ENCODE measurements at places on chromosomes 12 and 14.

DNA sequence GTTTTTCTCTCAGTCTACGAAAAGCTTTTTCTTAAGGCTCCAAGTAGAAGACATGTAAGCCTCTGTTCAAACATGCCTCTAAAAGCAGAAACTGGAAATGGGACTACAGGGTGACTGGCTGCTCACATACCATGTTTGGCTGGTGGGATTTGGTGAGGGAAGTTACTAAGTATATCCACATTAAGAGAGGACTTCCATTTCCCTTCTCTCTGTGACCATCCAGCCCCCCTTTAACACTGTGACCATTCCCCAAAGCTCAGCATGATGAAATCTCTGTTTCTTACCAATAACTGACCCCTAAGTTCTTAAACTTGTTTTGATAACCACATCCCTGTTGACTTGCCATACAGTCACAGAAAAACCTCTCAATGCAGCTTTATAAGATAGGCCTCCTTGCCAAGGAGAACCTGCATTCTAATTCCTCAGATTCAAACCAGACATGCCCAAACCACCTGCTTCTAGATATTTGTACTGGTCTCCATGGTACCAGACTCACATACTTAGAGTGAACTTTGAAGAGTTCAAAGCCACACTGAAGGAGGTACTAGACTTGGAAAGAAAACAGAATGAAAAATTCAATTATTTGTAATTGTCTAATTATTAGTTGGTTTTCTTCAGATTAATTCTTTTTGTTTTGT lies 102.2 kb downstream of the VEZT start:
- ATAC-seq: peak; percentile 67

DNA sequence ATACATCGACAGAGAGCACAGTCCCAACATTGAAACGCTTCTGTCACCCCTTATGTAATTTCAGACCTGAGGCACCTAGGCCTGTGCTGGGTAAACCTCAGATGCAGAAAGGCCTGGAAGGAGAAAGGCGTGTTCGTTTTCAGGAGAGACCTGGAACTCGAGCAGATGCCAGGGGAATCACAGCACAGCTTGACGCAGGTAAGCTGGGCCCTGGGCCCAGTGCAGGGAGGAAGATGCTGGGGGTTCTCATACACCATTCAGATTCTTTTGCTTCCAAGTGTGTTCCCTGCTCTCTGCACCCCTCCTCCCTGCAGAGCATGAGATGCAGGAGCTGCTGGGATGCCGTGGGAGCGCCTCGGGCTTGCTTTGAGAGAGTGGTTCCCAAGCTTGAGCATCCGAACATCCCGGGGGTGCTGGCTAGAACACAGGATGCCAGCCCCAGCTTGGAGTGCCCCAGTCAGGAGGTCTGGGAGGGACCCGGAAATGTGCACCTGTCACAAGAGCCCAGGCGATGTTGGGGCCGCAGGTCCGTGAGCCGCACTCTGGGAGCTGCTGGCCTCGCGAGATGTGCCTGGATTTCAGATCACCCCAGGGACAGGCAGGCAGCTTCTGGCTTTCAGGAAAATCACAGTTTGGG lies 35.9 kb downstream of the FZD10 start:
- no peak for ATAC-seq

DNA sequence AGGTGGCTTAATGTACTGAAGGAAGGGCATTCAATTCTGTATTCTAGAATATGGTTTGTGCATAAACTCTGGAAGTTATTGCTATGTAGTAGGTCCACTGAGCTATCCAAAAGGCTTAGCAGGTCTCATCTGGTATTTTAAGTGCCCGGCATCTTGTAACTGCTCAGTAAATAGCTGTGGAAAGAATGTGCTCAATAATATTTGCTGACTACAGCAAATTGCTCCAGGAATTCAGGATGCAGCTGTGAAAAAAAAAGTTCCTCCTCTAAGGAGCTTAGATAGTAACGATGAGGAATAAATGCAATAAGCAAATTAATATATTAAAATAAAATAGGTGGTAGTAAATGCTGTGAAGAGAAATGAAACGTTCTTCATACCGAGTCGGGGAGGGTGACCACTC lies 857.1 kb downstream of the AACS start:
- ATAC-seq: no peak

DNA sequence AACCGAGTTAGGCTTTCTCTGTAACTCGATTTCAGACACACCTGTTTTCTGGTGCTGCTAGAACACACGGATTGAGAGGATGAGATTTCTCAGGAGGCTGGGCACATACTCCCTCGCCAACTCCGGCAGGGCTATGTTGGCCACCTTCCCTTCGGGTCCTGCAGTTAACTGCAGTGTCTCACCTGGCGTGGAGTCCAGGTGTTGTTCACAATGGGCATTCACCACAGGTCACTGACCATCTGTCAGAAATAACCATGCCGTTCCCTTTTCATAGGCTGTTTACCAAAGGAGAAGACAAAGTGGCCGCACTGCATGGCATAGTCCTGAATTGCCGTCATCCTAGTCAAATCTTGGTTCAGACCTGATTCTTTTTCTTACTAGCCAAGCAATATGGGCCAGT lies 5.5 kb upstream of the KCNH3 start:
- no peak for ATAC-seq

DNA sequence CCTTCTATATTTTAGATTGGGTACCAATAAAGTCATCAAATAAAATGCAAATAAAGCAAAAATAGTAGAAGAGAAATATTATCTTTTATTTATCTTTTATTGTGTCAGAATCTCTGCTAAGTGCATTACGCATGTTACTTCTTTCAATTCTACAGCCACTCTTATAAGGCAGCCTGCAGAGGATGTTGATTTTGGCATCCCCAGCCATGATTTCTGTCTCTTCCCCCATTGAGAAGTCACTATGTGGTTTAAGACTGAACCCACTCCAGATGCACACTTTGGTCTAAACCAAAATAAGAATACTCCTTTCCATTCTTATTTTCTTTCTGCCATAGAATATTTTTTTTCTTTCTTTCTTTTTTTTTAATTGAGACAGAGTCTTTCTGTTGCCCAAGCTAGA lies 56.0 kb upstream of the ACSS3 start:
- no peak for ATAC-seq

DNA sequence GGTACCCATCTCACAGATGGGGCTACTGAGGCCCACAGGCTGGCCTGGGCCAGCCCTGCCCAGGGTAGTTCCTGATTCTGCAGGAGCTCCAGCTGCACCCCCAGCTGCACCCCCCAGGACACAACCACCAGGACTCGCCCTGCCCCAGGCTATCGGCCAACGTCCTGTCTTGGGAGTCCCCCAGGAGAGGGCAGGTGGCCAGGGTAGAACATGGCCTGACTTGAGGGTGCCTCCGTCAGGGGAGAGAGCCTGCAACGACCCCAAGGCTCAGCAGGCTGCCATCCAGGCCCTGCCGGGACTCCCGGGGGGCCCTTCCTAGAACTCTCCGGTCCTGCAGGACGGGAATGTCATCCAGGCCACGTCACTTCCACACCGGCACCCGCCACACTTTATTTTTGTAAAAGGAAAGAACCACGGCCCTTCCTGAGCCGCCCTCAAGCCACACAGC lies 15.8 kb downstream of the JAG2 start:
- ATAC-seq: no peak

DNA sequence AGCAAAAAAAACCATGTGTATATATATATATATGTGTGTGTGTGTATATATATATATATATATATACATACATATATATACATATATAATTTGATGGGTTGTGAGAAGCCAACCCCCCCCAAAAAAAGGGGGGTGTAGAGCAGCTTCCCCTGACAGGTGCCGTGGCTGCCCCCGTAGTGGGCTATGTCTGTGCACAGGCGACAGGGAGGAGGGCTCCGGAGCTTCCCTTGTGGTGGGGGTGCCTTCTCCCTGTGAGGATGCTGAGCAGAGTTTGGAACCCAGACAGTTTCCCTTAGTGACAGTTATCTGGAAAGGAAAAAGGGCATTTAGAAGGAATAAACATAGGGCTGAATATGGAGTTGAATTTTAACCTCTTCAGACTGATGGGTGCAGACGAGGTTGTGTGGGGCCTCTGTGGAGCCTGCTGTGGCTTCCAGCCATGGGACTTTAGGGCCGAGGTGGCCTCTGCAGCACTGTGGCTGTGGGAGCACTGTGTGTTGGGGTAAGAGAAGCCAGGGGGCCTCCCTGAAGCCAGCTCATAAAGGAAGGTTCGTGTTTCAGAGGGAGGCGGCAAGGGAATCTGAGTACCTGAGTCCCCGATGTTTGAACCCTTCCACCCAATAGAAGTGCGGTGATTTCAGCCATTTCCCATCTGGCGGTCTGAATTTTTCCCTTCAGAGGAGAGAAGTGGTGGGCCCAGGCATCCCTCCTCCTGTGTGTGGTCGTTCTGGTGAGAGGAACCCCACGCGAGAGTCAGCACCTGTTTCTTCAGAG lies 19.8 kb downstream of the XRCC3 start:
- no peak for ATAC-seq

GRCh38 chr12:115623275-115623674 lies 654.2 kb downstream of the MED13L start:
- no peak for ATAC-seq

DNA sequence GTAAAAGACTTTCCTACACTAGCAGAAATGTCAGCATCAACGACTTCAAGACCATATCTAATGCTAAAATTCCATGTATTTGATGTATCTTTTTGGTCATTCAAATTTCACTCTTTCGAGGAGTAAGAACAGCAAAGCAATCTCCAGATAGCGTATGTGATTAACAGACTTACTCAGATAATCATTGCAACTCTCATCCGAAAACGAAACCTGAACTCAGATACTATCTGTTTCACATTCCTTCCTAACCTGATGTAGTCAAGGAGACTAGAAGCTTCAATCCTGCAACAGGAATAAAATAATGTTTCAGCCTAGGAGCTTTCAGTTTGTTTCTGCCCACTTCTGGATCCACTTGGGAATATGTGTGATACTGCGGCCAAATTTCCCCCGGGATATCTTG lies 286.3 kb downstream of the NUAK1 start:
- ATAC-seq: no peak

DNA sequence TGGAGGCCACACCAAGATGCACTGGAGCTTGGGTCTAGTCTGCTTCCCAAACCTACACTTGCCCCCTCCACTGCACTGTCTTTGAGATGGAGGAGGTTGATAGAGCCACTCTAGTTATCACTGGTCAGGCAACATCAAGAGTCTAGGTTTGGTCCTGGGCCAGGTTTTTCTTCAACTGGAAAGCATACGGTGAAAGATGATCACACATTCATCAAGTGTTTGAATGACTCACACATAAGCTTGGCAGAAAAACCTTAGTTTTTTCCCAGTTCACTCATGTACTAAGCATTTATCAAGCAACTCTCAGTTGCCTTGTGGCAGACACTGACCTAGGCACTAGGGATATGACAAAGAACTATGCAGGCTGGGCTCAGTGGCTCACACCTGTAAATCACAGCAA lies 84.5 kb downstream of the PLEKHG3 start:
- peak; percentile 90 for ATAC-seq

DNA sequence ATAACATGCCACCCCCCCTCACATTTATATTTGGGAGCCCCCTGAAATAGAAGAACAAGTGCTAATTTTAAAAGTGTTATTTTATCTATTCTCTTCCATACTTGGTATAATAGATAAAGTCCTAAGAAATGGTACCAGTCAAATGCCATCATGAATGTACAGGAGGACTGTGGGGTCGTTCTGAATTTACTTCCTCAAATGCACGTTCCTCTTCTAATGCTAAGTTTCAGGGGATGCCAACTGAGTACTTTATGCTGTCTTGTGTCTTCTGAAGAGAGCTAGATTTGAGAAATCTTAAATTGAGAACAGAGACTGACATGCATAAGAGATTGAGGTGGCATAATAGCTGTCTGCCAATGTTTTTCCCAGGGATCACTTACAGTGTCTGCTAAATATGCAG lies 59.0 kb downstream of the CFAP54 start:
- no peak for ATAC-seq

- no peak for ATAC-seq
Measured at GRCh38 chr12:69168828-69169227, 70.5 kb upstream of the CPSF6 start.

DNA sequence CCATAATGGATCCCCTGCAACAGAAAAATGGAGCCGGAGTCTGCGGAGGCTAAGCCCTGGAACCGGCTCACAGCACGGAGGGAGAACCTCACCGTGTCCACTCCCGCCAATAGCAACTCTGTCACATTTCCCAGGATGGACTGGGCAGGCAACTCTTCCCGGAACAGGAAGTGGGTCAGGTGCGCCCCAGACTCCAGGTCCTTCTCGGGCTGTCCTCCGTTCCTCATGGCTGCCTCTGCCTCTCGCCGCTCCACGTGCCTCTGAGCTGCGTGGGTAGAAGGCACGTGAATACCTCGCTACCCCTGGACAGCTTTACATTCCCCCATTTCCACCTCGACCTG lies 2.2 kb downstream of the CYP27B1 start:
- no peak for ATAC-seq

- no peak for ATAC-seq
Measured at GRCh38 chr12:29026419-29026818, 122.7 kb upstream of the FAR2 start.

GRCh38 chr14:53979747-53980642 lies 23.4 kb upstream of the BMP4 start:
- ATAC-seq: no peak

DNA sequence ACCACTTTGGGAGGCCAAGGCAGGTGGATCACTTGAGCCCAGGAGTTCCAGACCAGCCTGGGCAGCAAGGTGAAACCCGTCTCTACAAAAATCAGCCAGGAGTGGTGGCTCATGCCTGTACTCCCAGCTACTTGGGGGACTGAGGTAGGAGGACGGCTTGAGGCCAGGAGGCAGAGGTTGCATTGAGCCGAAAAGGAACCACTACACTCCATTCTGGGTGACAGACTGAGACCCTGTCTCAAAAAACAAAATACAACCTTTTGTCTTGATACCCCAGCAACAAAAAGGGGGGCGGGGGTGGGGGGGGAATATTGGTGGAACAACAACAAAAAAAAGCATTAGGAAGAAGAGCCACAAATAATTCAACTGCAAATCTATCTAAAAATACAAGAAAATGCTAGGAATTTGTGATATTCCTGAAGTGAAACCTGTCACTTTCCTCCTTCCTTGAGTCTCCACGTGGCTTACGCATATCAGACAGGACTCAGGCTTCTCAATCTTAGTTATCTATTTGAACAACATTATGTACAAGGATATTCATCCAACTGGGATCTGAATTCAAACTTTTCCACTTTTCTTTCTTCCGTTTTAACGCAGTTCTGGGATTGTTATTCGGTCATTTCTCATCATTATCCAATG lies 1.3 kb downstream of the R3HDM2 start:
- ATAC-seq: peak; percentile 17

GRCh38 chr12:6158255-6158654 lies 33.8 kb upstream of the VWF start:
- ATAC-seq: no peak

DNA sequence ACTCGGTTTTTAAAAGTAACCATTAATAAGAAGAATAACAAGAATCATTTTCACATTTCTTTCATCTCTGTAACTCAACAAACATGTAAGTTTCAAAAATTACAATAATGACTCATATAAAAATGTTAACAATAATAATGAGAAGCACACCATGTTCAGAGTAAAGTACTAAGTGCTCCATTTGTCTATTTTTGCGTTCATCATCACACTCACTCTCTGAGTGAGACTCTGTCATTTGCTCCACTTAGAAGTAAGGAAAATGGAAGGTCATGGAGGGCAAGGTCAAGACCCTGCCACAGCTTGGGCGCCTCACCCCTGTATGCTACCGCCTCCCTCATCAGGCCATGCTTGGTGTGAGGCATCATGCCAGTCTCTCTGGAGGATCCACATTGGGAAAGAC lies 129.9 kb downstream of the TMEM30B start:
- ATAC-seq: no peak
